Neural crest cell (in vitro differentiated cells): ENCODE measurements at places on chromosomes 11 and 22. TPM values are rescaled to one million over a fixed set of nuclear protein-coding genes. Genes with fewer than 3 reads are reported as not detected.

TMPRSS5 gene
- 6.5 and 8.6 TPM in 2 replicates for total RNA-seq

CTSW gene
- not detected in 2 replicates for total RNA-seq

TRIM51 gene
- not detected in 2 replicates for total RNA-seq

HMBS gene
- total RNA-seq, result 55.5 and 58.4 TPM in 2 replicates

OR8D4 gene
- not detected in 2 replicates for total RNA-seq

EPS8L2 gene
- total RNA-seq, result 2.6 and 3.9 TPM in 2 replicates

MS4A6E gene
- total RNA-seq, result not detected in 2 replicates

DNA sequence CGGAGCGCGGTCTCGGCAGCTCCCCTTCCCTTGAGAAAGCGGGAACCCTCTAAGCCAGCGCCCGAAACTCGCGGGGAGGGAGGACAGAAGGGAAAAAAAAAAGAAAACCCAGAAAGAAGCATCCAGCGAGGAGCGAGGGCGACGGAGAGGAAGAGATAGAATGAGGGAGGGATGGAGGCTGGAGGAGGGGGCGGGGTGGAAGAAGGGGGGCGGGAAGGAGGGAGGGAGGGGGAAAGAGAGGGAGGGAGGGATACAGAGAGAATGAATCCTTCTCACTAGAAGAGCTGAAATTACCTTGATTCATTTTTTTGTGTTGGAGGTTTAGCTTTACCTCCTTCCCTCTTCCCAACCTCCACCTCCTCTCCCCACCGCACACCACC lies 19.3 kb upstream of the BDNF start:
- no peak overlapping the region for H3K27ac ChIP-seq
- no peak for DNase-seq
- H3K4me3 ChIP-seq, result peak overlapping the region; percentile 89
- peaks cover 32% of the 10 kb centered on the region for H3K4me1 ChIP-seq
- H3K36me3 ChIP-seq, result no peaks in the 10 kb centered on the region
- peaks cover 95% of the 10 kb centered on the region for H3K27me3 ChIP-seq

GRCh38 chr11:123434262-123434661 lies 4.2 kb downstream of the GRAMD1B start:
- peaks cover 4% of the 10 kb centered on the region for H3K36me3 ChIP-seq
- no peak for DNase-seq
- H3K4me1 ChIP-seq, result peaks cover 13% of the 10 kb centered on the region
- H3K4me3 ChIP-seq, result no peak overlapping the region
- H3K27me3 ChIP-seq, result peaks cover 13% of the 10 kb centered on the region

DNA sequence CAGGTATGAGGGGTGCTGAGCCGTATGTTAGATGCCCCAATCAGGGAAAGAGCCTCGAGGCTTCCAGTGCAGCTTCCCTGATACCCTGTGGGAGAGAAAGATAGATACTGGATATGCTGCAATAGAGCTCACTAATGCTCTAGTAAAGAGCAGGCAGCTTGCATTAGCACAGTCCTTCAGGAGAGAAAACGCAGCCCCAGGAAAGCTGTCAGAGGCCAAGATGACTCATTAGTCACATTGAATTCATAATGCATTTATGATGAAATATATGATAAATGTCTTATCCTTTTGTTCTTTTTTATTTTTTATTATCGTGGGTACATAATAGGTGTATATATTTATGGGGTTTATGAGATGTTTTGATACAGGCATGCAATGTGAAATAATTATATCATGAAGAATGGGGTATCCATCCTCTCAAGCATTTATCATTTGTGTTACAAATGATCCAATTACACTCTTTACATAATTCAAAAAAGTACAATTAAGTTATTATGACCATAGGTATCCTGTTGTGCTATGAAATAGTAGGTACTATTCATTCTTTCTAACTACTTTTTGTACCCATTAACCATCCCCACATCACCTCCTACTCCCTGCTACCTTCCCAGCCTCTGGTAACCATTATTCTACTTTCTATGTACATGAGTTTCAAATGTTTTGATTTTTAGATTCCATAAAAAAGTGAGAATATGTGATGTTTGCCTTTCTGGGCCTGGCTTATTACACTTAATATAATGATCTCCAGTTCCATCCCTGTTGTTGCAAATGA lies 94.5 kb upstream of the TOP3B start:
- no peak overlapping the region for H3K27ac ChIP-seq
- H3K4me3 ChIP-seq, result no peak overlapping the region
- H3K27me3 ChIP-seq, result peaks cover 86% of the 10 kb centered on the region
- no peak for DNase-seq
- peaks cover 8% of the 10 kb centered on the region for H3K4me1 ChIP-seq

DNA sequence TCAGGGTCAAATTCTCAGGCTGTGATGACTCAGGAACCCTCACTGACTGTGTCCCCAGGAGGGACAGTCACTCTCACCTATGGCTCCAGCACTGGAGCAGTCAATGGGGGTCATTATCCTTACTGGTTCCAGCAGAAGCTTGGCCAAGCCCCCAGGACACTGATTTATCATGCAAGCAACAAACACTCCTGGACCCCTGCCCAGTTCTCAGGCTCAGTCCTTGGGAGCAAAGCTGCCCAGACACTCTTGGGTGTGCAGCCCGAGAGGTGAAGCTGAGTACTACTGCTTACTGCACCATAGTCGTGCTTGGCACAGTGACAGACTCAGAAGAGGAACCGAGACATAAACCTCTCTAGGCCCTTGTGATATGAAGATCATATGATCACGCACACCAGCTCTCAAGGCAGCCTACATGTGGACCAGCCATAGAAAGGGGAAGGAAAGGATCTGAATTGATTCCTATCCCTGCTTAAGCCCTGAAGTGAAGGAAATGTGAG lies 58.2 kb downstream of the ZNF280B start:
- no peak overlapping the region for H3K4me3 ChIP-seq
- peaks cover 6% of the 10 kb centered on the region for H3K4me1 ChIP-seq
- no peak for DNase-seq
- H3K27ac ChIP-seq, result no peak overlapping the region
- H3K36me3 ChIP-seq, result no peaks in the 10 kb centered on the region

DNA sequence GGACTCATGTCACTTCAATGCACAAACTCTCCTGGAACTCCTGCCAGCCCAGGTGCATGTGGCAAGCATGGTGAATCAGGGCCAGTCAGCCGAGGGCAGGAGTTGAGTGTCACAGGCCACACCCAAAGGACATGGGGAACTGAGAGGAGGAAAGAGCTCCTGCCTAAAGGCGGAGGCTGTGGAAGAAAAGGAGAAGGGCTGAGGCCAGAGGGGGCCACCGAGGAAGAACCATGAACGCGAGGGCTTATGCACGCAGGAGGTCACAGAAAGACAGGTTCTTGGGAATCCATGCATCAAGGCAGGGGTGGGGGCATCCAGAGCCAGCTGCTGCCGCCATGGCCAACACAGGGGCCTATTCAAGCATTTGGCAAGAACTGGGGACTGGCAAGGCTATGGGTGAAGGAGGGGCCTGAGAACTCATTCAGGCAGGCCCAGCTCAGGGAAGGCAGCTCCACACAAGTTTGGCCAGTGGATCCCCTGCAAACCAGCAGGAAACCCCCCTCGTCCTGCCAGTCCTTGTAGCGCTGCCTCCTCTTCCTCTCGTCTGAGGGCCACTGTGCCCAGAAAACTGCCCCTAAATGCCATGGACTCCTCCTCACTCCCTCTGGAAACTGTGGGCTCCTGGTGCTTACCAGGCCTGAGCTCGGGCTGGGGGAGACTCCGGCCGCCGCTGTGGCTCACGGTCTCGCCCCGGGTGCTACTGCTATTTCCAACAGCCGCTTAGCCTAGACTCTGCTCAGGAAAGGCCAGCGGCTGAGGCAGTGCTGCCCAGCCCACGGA lies 15.4 kb downstream of the PPM1F start:
- H3K27ac ChIP-seq, result no peak overlapping the region
- H3K4me3 ChIP-seq, result peak overlapping the region; percentile 85
- H3K27me3 ChIP-seq, result no peaks in the 10 kb centered on the region
- H3K36me3 ChIP-seq, result peaks cover 3% of the 10 kb centered on the region
- H3K4me1 ChIP-seq, result peaks cover 44% of the 10 kb centered on the region

DNA sequence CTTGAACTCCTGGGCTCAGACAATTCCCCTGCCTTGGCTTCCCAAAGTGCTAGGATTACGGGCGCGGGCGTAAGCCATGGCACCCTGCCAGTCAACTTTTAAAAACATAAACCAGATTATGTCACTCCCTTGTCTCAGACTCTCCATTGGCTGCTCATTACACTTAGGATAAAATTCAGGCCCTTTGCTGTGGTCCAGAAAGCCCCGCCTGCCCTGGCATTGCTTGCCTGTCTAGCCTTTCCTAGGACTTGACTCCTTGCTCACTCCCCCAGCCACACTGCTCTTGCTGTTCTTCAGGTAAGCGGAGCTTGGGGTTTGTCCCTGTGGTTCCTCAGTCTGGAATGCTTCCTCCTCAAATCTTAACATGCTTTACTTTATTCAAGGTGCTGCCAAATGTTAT lies 30.5 kb downstream of the DIXDC1 start:
- no peak for DNase-seq
- H3K4me1 ChIP-seq, result no peaks in the 10 kb centered on the region
- H3K27ac ChIP-seq, result no peak overlapping the region
- peaks cover 11% of the 10 kb centered on the region for H3K36me3 ChIP-seq

- DNase-seq, result no peak
- peaks cover 18% of the 10 kb centered on the region for H3K36me3 ChIP-seq
- peaks cover 21% of the 10 kb centered on the region for H3K4me1 ChIP-seq
- H3K4me3 ChIP-seq, result no peak overlapping the region
- H3K27ac ChIP-seq, result no peak overlapping the region
Observed at GRCh38 chr11:12900496-12900895, 108.6 kb upstream of the RASSF10 start.
